ENCODE measurements at places on chromosomes 2 and 18.

GRCh38 chr18:58511897-58512581, 116.9 kb downstream of the ALPK2 start:
- DNase-seq, result no peak

DNA sequence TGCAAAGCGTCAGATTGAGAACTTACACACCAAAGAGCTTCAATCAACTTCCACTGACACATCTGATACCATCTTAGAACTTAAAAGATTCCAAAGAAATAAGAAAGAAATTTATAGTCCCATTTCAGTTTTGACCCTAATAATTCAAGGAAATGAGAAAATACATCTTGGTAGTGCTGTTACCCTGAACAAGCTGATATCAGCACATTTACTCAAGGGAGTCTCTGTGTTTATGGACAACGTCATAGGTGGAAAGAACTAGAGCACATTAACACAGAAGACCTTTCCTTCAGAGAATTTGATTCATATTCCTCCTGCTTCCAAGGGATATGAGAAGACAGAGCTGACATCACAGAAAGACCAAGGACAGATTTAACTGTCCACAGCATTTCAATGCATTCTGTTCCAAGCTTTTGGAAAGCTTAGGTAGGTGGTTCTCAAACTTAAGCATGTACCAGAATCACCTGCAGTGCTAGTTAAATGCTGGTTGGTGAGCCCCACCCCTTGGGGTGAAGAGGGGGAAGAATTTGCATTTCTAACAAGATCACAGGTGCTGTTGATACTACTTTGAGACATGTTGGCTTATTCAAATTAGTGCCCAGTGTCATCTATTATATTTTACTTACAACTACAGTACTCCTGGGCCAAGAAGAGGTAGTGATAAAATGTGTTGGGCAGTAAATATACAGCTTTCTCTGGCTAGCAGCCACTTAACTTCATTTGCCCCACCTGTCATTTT, 59.8 kb downstream of the LDAH start:
- no peak for DNase-seq

- peak; percentile 30 for DNase-seq
Measured at GRCh38 chr2:28751956-28752630, 463 bp downstream of the PPP1CB start.

- DNase-seq, result no peak
Measured at GRCh38 chr18:8402237-8402636, 207.0 kb upstream of the RAB12 start.

DNA sequence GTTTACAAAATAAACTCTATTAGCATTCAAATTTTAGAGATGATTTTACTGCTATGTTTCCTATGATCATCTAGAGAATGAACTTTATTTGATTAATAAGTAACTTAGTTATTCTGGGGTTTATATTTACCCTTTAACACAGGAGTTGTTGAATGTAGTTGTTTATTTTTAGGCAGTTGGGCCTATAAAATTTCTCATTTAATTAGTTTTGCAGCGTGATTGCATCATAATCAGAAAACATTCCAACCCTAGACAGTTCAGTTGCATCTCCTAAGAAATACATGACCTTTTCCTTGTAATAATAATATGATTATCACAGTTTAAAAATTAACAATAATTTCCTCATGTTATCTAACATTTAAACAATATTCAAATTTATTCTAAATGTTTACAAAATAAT, 224.7 kb upstream of the CDH7 start:
- DNase-seq, result no peak

- DNase-seq, result no peak
Measured at GRCh38 chr2:23592898-23593751, 208.1 kb downstream of the KLHL29 start.

- no peak for DNase-seq
Measured at GRCh38 chr2:192150166-192150565, 44.6 kb downstream of the TMEFF2 start.

DNA sequence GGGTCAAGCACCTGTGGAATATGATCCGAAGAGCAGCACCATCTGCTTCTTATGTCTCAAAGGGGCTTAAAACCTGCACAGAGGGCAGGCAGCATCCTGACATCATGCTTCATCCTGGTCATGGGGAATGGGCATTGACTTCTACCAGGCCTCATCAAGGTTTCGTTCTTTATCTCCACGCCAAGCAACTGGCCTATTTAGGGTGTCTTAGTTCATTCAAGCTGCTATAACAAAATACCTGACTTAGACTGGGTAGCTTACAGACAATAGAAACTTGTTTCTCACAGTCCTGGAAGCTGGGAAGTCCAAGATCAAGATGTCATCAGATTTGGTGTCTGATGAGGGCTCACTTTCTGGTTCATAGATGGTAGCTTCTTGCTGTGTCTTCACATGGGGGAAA, 69.4 kb downstream of the MYO3B start:
- no peak for DNase-seq

DNA sequence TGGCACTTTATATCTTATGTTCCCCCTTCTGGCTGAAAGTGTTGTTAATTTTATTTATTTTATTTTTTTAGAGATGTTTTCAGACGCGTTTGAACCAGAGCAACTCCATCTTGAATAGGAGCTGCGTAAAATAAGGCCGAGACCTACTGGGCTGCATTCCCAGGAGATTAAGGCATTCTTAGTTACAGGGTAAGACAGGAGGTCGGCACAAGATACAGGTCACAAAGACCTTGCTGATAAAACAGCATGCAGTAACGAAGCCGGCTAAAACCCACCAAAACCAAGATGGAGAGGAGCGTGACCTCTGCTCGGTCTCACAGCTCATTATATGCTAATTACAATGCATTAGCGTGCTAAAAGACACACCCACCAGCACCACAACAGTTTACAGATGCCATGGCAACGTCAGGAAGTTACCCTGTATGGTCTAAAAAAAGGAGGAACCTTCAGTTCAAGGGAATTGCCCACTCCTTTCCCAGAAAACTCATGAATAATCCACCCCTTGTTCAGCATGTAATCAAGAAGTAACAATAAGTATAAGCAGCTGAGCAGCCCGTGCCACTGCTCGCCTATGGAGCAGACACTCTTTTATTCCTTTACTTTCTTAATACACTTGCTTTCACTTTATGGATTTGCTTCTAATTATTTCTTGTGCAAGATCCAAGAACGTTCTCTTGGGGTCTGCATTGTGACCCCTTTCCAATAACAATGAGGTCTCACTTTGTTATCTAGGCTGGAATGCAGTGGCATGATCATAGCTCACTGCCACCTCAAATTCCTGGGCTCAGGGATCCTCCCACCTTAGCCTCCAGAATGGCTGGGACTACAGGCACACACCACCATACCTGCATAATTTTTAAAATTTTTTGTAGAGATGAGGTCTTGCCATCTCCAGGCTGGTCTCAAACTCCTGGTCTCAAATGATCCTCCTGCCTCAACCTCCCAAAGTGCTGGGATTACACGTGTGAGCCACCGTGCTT, 55.9 kb downstream of the CACNB4 start:
- no peak for DNase-seq

DNA sequence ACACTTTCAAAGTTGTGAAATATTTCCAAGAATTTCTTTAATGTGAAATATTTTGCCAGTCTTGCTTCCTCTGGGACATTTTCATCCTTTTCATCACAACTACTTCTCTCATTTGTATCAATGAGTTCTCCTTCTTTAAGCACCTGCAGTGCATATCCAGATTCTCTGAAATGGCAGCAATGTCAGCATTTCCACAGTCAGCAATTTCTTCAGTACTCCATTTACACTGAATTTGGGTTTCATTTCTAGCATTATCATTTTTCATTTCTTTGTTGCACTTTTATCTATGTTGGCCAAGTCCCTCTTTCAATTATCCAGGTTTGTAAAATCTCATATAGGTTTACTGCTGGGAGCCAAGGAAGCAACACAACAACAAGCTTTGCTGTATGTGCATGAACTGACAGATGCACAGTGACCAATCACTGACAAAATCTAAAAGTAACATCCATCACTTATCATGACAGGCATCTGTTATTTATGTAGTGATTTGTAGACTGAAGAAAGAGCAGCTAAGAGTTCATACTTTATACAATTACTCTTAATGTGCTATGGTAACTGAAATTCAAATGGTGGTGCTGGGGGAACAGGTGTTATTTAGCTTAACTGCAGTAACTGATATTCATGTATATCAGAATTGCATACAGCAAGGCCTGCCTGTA, 43.9 kb downstream of the SS18 start:
- DNase-seq, result no peak

DNA sequence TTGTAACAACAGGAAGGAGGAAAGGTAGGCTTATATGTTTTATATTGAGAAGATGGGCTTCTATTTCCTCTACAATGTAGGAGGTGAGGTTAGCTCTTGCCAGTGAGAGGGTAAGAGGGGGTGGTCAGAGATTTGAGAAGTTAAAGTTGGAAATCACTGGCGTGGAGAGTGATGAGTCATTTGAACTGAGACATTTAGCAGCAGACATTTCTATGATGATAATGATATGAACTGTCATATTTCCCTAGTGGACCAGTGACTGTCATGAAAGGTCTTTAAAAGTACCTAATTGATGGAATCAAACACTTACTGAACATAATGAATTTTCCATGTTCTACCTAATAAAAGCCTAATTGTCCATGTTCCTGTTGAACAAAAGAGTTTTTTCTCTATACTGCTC, 126.1 kb downstream of the FAM161A start:
- DNase-seq, result no peak

DNA sequence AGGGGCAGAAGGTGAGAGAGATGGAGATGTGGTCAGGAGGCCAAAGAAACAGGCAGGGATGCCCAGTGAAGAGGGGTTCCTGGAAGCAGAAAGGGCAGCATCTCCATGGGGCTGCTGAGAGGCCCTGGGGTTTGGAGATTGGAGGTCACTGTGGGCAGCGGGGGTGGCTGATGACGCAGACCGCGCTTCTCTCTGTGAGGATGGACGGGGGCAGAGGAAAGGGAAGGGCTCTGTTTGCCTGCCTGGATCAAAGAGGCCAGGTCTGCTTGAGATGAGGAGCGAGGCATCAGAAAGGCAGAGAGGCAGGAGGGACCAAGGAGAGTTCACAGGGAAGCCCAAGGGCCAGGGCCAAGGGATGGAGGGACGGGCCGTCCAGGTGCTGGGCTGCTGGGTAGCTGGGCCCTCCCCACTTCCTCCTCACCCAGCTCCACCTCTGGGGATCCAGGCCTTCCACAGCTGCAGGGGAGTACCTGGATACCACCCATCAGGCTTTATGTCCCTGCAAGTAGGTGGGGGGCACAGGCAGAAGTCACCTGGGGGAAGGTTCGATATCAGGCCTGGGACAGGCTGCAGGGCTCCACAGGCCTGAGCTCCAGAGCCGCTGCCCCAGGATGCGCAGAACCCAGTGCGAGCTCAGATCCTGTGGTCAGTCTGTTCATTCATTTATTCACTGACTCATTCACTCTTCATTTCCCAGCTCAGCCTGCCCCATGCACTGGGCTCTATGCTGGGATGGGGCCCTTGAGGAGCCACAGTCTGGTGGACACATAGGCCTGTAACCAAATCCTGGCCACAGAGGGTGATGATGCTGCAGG, 30.6 kb downstream of the ADRA2B start:
- DNase-seq, result no peak

DNA sequence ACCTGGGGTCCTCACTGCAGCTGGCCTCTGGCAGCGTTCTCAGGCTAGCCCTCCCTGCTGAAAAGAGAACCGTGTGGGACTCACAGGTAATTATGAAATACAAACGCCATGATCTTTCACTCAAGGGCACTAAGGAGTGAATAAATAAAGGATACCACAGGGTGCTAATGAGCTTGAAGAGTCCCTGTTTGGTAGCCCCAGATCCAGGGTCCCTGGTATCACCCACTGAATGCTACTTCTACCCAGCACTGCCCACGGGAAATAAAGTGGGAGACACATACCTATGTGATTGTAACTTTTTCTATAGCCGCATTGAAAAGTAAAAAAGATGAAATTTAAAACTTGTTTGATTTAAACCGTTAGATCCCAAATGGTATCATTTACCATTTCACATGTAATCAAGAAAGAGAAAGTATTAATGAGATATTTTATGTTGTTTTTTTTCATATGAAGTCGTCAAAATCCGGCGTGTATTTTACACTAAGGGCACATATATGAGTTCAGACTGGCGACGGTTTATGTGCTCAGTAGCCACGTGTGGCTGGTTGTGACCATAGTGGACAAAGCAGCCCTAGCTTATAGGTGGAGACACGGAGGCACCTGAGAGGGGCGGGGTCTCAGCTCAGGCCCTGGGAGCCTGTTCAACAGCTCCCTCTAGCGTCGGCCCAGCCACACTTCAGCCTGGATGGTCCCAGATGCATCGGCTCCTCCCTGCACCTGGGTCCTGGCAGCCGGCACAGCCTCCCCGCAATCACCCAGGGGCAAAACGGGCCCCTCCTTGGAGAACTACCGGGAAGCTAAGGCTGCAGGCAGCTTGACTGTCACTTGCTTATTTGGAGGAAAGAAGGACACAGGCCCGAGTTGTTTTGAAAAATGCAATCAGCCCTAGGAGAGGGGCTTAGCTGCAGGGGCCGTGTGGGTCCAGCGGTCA, 39.2 kb downstream of the ODC1 start:
- DNase-seq, result peak; percentile 90

GRCh38 chr2:54470266-54470938, 14.3 kb downstream of the SPTBN1 start:
- no peak for DNase-seq

DNA sequence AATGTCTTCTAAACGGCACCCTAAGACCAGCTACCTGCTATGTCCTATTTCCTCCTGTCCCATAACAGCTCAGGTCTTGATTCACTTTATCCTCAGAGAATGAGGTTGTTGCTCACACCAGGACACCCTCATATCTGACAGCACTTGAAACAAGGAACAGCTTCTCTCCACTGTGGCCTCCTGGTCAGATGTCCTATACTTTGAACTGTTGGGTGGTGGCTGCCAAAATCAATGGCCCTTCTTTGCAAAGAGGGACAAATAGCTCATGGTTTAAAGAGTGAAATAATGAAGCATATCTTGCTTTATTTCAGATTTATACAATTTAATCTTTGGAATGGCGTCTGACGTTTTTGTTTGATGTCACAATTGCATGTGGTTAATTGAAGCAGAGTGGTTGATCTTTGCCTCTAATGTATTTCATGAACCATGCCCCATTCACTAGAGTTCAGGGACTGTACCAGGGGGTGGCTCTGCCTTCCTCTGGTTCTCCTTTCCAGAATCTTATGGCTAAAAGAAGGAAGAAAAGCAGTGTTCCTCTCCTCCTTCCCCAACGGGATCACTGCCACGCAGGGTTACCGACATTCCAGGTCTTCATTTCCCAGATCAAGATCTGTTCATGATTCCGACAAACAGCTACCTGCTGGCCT, 24.1 kb upstream of the ZCCHC2 start:
- DNase-seq, result no peak

DNA sequence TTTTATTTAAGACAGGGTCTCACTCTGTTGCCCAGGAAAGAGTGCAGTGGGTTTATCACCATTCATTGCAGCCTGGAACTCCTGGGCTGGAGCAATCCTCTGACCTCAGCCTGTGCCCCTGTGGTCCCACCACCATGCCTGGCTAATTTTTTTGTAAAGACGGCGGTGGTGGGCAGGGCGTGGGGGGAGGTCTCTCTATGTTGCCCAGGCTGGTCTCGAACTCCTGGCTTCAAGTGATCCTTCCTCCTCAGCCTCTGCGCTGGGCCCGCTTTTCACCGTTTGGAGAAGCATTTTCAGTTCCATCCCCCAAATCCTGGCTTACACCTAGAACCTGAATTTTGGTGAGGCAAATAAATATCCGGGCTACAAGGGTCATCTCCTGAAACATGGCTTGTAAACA, 1.4 kb upstream of the ATP5F1A start:
- no peak for DNase-seq

- DNase-seq, result peak; percentile 85
Measured at GRCh38 chr2:212936572-212936971, 214.8 kb downstream of the IKZF2 start.

Measured in NCI-H2171 (cell line).